MG63 (cell line): ENCODE measurements at places on chromosomes 3 and 15.

DNA sequence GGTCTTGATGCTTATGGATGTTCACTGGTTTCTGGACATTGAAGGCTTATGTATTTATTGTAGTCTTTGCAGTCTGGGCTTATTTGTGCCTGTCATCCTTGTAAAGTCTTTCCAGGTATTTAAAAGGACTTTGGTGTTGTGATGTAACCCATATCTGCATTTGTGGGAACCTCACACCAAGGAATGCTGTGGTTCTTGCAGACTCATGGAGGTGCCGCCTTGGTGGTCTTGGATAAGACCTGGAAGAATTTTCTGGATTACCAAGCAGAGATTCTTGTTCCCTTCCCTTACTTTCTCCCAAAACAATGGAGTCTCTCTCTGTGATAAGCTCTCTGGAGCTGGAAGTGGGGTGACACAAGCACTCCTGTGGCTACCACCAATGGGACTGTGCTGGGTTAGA, 363.5 kb upstream of the NECTIN3 start:
- no peak for DNase-seq

DNA sequence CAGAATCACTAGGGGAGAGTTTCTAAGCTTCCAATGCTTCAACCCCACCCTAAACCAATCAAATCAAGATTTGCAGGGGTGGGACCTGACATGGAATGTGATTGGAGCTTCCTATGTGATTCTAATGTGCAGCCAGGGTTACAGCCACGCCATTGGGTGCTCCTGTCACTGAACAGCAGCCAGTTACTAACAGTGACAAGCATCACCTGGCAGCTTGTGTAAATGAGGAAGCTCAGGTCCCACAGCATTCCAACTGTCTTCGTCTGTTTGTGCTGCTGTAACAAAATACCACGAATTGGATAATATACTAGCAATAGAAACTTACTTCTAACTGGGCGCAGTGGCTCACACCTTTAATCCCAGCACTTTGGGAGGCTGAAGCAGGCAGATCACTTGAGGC, 294.9 kb downstream of the SHQ1 start:
- DNase-seq: no peak

DNA sequence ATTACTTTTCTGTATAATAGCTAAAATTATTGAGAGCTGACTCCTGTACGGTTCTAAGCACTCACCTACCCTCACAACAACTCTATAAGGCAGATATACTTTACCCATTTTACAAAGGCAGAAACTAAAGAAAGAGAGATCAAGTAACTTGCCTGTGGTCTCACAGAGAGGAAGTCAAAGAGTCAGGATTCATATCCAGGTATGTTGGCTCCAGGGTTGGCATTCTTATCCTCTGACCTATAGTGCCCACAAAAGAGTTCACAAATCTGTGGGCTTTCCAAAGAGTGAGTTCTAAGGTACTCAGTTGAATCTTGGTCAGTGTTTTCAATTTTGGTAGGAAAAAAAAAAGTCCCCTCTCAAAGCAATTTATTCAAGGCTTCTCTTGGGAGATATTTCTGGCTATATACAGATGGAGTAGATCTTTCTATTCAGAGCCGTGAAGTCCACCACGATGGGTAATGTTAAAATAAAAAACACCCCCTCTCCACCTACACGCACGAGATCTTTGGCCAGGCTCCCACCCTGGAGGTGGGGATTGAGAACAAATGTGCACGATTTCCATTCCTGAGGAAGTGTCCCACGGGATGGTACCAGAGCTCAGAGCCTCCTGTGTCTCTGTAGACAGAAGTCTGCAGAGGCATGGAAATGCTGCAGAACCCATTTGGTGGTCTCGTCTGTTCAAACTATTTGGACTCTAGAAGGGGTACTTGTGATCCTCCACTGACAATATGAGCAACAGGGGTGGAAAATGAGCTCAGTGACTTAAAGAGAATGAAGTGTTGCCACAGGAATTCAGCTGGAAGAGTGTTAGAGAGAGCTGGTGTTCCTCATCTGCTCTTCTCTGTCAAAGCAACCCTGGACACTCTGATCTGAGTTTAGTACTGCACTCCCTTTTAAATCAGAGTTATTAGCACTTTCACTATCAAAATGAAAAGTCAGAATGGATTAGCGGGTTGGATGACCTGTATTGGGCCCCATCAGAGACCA, 212.1 kb upstream of the EIF1B start:
- no peak for DNase-seq

- DNase-seq: peak; percentile 79
Measured at GRCh38 chr15:31434588-31435260, 108.1 kb downstream of the KLF13 start.

DNA sequence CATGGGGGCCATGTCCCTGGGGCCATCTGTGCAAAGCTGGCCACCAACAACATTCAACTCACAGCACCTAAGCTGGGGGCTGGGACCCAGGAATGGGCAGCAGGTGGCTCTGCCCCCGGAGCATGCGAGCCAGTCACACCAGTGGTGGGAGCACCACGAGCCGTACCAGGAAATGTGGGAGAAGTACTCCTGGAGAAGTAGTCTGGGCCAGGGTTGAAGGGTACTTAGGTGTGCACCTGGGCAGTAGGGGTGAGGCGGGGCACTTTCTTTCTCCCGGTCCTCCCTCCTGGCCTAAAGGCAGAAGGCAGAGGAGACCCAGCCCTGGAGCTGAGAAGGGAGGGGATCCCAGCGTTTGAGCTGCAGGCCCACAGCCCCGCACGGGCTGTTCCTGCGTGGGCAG, 94.2 kb downstream of the PLXNA1 start:
- DNase-seq: no peak
